ENCODE measurements at places on chromosomes 2 and 18.

- DNase-seq = no peak
Observed at GRCh38 chr2:44009136-44009735, 13.4 kb upstream of the LRPPRC start.

DNA sequence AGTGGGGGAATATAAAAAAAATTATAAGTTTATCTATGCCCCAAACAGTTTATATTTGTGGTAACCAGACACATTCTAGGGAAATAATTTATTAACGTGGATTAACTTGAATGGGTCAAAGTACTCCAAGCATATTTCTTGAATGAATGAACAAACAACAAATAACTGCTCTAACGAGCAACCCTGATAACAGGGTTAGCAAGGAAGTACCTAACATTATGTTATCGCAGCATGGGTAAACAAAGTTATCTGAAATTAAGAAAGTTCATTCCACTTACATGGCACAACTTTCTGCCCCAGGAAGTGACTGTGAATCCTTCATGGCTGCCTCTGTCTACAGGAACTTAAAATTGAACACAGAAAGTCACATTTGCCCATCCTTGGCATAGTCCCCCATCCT is 812.9 kb upstream of the ACVR2A start:
- no peak for DNase-seq

- no peak for DNase-seq
Observed at GRCh38 chr2:151973901-151974199, 125.0 kb downstream of the CACNB4 start.

DNA sequence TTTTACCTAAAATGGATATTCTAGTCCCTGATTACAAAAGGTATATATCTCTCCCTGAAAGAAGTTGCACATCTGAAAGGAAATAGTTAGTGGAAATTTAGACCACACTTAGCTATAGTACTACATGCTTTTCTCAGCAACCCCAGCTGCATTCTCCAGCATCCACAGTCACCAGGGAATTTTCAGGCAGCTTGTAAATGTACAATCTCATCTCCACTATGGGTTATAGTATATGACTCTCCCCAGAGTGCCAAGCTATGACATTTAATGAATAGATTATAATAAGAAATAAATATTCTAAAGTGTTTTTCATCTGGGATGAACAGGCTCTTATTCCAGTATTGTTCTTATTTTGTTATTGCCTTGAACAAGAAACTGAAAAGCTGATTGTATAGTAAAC is 197.6 kb upstream of the HNRNPA3 start:
- DNase-seq = no peak

DNA sequence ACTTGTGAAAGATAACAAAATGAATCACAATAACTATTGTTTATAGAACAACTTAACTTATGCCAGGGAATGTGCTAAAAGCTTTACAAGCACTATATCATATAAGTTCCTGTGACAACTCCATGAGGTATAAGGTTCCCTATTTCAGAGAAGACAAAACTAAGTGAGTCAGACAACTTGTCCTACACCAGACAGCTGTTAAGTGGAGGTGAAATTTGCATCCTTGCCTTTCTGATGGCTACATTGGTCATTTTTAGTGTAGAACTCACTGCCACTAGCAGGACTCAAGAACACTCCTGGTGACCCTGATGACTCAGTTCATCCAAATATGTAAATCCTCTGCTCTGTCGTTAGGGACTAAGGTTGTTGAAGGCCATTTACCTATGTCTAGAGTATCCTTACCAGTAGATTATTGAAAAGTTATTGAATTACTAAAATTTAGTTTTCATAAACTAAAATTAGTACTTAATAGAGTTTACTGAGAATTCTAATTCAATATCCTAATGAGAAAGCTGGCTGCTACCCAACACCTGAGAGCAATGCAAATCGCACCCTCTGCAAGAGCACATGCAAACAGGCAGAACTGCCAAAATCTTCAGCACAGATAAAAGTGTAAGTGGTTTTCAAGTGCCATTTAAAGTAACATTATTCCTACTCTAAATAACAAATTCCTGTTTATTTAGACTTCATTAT is 636.2 kb downstream of the NRXN1 start:
- no peak for DNase-seq

- DNase-seq = no peak
Observed at GRCh38 chr2:108323619-108324018, 34.9 kb downstream of the SULT1C2 start.

DNA sequence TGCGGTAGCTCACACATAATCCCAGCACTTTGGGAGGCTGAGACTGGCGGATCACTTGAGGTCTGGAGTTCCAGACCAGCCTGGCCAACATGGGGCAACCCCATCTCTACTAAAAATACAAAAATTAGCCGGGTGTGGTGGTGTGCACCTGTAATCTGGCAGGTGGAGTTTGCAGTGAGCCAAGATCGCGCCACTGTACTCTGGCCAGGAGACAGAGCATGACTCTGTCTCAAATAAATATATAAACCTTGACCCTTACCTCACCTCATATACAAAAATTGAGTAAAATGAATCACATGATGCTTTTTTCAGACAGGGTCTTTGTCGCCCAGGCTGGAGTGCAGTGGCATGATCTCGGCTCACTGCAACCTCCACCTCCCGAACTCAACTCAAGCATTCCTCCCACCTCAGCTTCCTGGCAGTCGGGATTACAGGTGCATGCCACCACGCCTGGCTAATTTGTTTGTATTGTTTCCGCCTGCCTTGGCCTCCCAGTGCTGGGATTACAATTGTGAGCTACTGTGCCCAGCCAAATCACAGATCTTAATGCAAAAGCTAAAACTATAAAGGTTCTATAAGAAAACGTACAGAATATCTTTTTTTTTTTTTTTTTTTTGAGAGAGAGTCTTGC is 25.3 kb downstream of the XPO1 start:
- no peak for DNase-seq

GRCh38 chr2:79936715-79937114 is 367.8 kb downstream of the LRRTM1 start:
- DNase-seq = no peak

GRCh38 chr2:222813177-222813843 is 47.5 kb upstream of the ACSL3 start:
- DNase-seq = peak; percentile 21

- peak; percentile 31 for DNase-seq
Observed at GRCh38 chr2:105868060-105868459, 123.3 kb downstream of the NCK2 start.

- DNase-seq = peak; percentile 92
Observed at GRCh38 chr2:68062680-68063387, at the start of gene C1D. Gene C1D (minus strand): TSS chr2:68063004. CDS start chr2:68047310, 15,694 bp downstream.

DNA sequence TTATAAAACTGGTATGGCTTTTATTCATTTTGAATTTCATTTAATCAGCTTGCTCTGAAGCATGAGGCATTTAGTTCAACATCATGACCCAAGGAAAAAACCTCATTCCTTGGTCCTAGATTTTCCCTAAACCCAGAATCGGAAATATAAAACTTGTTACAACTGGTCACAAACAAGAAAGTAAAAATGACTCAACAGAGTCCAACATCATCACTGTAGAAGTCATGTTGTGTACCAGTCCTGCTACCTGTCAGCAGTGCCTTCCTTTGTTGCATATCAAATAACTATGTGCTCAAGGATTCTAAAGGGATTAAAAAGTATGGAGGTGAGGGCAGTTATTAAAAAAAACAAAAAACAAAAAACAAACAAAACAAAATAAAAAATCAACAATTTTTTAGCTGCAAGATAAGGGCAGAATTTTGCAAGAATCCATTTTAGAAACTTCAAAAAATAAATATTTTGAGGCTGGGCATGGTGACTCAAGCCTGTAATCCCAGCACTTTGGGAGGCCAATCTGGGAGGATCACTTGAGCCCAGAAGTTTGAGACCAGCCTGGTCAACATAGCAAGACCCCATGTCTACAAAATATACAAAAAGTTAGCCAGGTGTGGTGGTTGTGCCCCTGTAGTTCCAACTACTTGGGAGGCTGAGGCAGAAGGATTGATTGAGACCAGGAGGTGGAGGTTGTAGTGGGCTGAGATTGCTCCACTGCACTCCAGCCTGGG is 18.4 kb downstream of the NCKAP1 start:
- DNase-seq = no peak

DNA sequence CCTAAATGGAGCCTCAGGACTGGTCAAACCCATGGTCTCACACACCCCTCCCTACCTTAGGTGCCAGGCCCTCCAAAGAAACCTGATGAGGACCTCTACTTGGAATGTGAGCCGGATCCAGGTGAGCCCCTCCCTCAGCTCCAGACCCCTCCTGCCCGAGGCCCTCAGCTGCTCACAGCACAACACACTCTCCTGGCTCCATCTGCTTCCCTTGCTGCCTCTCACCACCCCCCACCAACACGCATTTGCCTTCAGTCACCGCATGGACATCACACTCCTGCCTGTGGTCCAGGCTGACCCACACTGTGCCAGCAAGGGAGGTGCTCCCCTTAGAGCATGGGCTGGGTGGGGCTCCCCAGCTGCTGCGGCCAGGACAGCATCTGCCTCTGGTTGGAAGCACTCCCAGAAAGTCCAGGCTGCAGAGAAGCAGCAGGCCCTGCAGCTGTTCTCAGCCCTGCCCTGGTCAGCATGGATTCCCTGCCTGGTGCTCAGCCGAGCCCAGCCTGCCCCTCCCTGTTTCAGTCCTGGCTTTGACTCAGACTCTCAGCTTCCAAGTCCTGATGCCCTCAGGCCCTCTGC is 15.1 kb downstream of the SH2D6 start:
- peak; percentile 94 for DNase-seq
